ENCODE measurements at places on chromosomes 6 and 20. TPM values are rescaled to one million over a fixed set of nuclear protein-coding genes. Genes with fewer than 3 reads are reported as not detected.

DNA sequence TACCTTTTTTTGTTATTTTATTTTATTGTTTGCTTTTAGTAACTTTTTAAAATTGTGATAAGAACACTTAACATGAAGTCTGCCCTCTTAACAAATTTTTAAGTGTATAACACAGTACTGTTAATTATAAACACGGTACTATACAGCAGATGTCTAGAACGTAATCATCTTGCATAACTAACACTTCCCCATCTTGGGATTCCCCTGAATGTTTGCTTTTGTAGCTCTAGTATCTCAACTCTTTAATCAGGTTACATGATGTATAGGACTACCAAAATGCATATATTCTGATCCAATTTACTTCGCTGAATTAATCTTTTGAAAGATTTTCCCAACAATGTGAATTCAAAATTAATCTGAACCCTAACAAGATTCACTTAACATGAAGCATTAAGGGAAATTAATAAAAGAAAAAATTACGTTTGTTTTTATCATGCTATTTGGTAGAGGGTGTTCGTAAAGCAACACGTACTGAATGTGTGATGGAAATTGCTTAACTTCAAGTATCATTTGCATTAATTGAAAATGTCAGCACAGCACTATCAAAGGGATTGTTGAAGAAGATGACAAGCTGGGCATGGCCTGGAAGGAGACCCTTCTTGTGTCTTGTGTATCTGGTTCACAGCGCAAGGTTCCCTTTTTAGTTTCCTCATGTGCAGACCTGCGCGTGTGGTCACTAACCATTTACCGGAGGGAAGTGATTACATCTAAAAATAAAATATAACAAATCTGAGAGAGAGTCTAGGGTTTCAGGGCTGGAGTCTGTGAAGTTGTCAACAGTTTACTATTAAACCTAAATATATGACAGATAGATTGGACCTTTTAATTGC, 15.2 kb downstream of the COL19A1 start:
- no peaks in the 10 kb centered on the region for H3K27me3 ChIP-seq
- H3K4me3 ChIP-seq, result peak overlapping the region; percentile 67
- H3K4me1 ChIP-seq, result peaks cover 81% of the 10 kb centered on the region
- peak overlapping the region; percentile 100 for H3K27ac ChIP-seq
- no peaks in the 10 kb centered on the region for H3K36me3 ChIP-seq

DNA sequence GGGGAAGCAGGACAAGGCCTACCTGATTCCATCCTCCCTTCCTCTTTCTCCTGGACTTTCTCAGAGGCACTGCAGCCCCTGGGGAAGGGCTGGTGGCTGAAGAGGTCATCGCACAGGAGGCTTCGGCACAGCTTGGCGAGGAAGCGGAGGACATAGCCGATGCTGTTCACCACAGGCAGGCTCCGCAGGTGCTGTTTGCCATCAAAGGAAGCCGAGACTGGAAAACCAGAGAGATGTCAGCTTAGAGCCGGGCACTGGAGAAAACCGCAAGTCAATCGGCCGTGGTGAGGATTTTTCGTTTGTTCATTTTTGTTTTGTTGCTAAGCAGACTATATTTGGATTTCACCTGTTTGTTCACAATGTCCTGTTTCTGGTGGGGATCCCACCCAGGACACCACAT, 79.2 kb downstream of the SCML4 start:
- H3K27me3 ChIP-seq, result no peaks in the 10 kb centered on the region
- no peak overlapping the region for H3K4me3 ChIP-seq
- DNase-seq, result no peak
- H3K27ac ChIP-seq, result no peak overlapping the region
- H3K36me3 ChIP-seq, result peaks cover 42% of the 10 kb centered on the region

- H3K4me3 ChIP-seq, result no peak overlapping the region
- H3K27me3 ChIP-seq, result no peaks in the 10 kb centered on the region
- no peaks in the 10 kb centered on the region for H3K36me3 ChIP-seq
Measured at GRCh38 chr6:63236398-63236817, 25.1 kb downstream of the FKBP1C start.

GRCh38 chr20:13251904-13252297, 30.8 kb downstream of the ISM1 start:
- peaks cover 6% of the 10 kb centered on the region for H3K4me1 ChIP-seq
- no peaks in the 10 kb centered on the region for H3K36me3 ChIP-seq
- no peak overlapping the region for H3K27ac ChIP-seq
- DNase-seq, result no peak
- no peak overlapping the region for H3K4me3 ChIP-seq

The PGBD1 gene
- polyA plus RNA-seq, result 0.55 TPM

DNA sequence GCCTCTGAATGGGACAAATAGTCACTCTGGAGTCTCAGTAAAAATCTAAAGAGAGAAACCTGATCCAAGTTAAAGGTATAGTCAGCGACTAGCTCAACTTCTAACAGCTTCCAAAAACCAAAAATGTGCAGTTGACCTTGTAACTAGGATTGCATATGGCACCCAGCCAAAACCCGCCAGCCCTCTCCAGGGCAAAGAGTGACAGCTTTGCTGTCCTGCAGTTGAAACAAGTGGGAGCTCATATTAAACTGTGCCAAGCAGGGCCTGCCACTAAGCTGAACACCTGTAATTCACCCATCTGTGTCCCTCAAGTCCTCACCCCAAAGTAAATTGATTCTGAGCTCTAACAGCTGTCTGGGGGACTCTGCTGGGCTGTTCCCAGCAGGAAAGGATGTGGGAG, 695.3 kb downstream of the MAFB start:
- H3K4me3 ChIP-seq, result no peak overlapping the region
- no peaks in the 10 kb centered on the region for H3K36me3 ChIP-seq
- DNase-seq, result no peak
- no peak overlapping the region for H3K27ac ChIP-seq
- no peaks in the 10 kb centered on the region for H3K4me1 ChIP-seq

The NELFE gene
- polyA plus RNA-seq, result 40.0 TPM

DNA sequence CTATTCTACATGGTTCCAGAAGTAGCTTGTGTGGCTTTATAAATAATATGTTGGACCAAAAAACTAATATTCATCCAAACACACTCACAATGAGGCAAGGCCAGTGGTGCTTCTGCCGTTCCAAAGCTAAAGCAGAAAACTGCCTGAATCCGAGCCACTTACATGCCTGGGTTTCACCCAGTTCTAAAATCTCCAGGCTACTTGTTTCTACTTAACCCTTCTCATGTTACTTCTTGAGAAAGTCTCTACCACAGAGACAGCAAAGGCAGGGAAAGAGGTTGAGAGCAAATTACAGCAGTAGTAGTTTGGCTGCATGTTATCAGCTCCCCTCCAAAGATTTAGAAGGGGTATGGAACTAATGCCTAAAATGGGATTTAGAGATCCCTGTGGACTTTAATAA, 62.0 kb downstream of the FAXC start:
- no peak overlapping the region for H3K27ac ChIP-seq
- H3K4me1 ChIP-seq, result no peaks in the 10 kb centered on the region
- H3K4me3 ChIP-seq, result no peak overlapping the region
- no peaks in the 10 kb centered on the region for H3K36me3 ChIP-seq
- DNase-seq, result no peak
- H3K27me3 ChIP-seq, result peaks cover 2% of the 10 kb centered on the region

The TINAG gene
- not detected for polyA plus RNA-seq
